ENCODE measurements at places on chromosomes 1 and 21.

DNA sequence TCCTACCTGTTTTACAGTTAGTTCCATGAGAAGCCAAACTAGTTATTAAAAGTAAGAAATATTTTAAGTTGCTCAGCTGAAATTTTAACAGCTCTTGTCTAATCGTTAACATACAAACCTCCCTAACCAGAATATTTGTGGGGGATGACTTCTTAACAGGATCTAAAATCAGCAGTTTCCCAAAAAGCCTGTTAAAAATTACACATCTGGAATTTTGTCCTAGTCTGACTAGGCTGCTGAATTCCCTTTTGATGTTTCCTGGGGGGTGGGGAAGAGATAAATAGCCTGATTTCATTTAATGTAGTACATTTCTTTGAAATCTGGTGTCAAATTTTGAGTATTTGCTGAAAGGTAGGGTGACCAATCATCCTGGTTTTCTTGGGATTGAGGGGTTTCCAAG is 78.8 kb upstream of the ARHGAP29 start:
- DNase-seq, result no peak

DNA sequence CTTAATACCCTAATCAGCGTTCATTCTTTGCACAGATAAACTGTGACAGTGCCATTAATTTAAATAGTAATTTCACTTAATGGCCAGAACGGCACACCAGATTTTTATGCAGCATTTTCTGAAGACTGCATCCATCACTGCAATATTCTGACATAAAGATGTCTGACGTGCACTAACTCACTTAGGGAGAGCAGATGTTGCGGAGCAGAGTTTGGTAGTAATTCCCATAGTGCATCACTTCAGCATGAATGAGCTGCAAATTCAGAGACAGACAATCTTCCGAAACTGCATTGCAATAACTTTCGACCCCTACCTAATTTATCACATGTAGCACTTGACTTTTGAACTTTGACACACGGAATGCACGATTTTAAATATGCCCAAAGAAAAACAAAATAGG is 225.3 kb downstream of the KCTD3 start:
- no peak for DNase-seq

GRCh38 chr1:54326543-54327385 is 79.4 kb downstream of the SSBP3 start:
- DNase-seq, result no peak

- no peak for DNase-seq
Observed at GRCh38 chr21:35699361-35699760, 361.0 kb downstream of the SETD4 start.

GRCh38 chr1:165914136-165914798 is 86.9 kb downstream of the UCK2 start:
- peak; percentile 38 for DNase-seq

DNA sequence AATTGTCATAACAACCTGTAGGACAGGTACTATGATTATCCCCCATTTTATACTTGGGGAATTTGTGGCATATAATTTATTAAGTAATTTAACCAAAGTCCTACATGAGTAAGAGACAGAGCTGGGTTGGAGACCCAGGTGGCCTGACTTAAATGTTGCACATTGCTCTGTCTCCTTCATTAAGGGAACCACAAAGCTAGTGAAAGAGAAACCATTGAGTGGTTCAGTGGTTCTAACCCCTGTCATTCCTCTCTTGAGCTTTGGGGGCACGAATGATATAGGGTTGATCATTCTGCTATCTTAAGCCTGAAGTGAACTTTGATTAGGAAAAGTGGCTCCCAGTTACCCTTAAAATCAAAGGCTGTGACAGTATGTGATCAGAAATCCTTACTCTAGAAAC is 5.3 kb upstream of the MAP3K7CL start:
- DNase-seq, result no peak

DNA sequence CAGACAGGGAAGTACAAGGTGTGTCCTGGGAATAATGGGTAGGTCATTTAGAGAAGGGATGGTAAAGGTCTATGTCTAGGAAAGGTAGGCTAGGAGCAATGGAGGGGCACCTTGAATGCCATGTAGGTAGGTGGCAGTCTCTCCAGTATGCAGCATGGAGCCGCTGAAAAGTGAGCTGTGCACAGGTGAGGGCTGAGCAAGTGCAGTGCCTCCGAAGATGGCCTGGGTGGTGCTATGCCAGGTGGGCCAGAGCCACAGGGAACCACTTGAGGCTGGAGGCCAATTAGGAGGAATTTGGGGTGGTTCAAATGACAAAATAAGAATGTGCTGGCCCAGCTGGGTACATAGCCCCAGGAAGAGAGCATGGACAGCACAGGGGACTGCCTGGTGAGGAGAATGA is 25.0 kb downstream of the RNU5D-1 start:
- no peak for DNase-seq

DNA sequence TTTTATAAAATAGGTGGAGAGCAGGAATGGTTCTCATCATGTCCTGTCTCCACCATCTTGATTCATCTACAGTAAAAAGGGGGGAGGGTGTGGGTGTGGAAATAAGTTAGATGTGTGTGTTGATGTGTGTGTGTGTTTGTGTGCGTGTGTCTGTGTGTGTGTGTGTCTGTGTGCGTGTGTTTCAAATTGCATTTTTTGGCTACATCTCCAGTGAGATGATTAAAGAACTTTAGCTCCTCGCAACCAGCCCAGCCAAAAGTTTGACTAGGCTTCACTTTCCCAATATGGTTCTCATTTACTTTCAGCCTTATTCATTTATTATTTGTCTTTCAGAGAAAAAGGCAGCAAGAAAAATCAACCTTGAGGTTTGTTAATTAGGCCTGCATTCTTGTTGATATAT is 14.7 kb upstream of the HAO2 start:
- DNase-seq, result no peak

GRCh38 chr1:228918335-228918734 is 183.1 kb downstream of the RHOU start:
- DNase-seq, result peak; percentile 57

- no peak for DNase-seq
Observed at GRCh38 chr1:8567146-8567545, 249.2 kb downstream of the SLC45A1 start.

All from left cardiac atrium (tissue), 4 donors.